IMR-90 (cell line): ENCODE measurements at places on chromosomes 7 and 10. TPM values are rescaled to one million over a fixed set of nuclear protein-coding genes. Genes with fewer than 3 reads are reported as not detected.

SLC18A3 gene
- total RNA-seq = not detected in 2 replicates

- DNase-seq = no peak
These were observed 17.5 kb upstream of the LYZL2 start for GRCh38 chr10:30647089-30647488.

GRCh38 chr10:1050145-1050544, 1.2 kb upstream of the IDI1 start:
- peak; percentile 42 for DNase-seq

XPNPEP1 gene
- 136 and 164 TPM in 2 replicates for total RNA-seq
